ENCODE measurements at places on chromosomes 16 and 17. TPM values are rescaled to one million over a fixed set of nuclear protein-coding genes. Genes with fewer than 3 reads are reported as not detected.
A peak's percentile ranks its signal among the peaks of the same experiment; 100 is the strongest.

GRCh38 chr17:21475571-21475970 is 99.4 kb downstream of the KCNJ12 start:
- ATAC-seq = no peak

- peak; percentile 44 for ATAC-seq
These were observed 290 bp downstream of the TLCD1 start for GRCh38 chr17:28725660-28726225.

DNA sequence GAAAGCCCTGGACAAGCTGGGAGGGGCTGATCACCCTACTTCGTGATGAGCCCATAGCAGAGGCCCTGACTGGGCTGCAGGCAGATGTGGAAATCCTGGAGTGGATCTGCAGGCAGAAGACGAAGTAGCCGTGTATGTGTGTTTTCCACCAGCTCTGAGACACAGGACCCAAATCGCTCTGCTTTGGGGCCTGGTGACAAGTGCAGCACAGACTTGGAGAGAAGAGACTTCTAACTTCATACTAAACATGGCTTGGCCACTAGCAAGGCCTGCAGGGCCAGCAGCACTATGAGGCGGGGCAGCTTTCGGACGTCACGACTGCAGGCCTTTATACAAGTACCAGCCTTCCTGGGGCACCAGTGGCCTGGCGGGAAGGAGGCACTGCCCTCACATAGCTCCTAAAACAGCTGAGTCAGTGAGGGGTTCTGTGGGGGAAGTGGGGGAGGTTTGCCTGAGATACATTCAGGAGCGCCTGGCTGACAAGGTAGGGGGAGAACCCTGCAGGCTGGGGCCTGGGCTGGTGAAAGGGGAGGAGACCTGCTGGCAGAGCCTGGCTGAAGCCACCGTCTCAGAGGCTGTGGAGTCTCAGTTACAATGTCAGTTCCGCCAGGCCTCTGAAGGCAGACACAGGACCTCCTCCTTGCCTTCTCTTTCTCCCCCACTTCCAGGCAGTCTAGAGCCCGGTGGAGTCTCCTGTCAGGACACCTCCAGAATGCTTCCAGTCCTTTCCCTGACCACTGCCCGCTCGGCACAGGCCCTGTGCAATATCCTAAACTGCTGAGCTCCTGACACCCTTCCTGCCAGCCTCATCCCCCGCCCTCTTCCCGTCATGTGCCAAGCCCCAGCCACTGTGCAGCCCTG is 73.4 kb downstream of the WSB1 start:
- no peak for ATAC-seq

DNA sequence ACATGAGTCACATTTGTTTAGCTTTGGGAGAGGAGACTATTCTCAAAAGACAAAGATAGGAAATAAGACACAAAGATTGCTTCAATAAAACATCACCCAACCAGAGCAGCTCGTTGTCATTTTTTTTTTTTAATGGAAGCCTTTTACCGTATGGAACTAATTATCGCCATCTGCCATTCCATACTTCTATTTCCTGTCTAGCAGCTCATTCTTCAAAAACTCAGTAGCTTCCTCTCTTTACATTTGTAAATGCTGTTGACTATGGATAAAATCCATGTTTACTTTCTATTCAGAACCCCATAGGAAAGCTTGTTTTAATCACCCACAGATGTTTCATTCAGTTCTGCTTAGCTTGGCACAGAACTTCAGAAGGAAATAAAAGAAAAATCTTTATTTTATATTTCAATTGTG is 110.0 kb upstream of the PSMD7 start:
- no peak for ATAC-seq

GRCh38 chr17:37512442-37513068 is 22.9 kb downstream of the DUSP14 start:
- ATAC-seq = no peak

GRCh38 chr17:64972611-64973010 is 53.3 kb upstream of the LRRC37A3 start:
- no peak for ATAC-seq

- no peak for ATAC-seq
These were observed 37.6 kb upstream of the DHRS7B start for GRCh38 chr17:21089145-21089544.

DNA sequence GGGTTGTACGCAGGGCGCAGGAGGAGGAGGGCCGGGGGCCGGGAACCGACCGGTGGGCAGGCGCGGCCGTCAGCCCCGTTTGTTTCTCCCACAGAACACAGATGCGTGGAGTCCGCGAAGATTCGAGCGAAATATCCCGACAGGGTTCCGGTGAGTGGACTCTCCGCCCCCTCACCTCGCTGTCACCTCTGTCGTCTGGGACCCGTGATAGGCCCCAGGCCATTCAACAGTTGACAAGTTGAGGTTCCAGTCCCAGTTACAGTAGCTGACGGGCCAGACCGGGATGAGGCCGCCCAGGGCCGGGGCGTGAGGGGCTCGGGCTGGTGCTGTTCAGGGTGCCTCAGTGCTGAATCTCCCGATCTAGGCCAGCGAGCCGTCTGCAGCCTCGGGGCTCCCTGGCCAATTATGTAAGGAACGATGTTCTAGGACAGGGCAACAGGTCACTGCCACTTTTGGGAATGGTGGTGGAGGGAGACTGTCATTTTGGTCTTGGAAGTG is 628 bp downstream of the GABARAPL2 start:
- ATAC-seq = no peak

DNA sequence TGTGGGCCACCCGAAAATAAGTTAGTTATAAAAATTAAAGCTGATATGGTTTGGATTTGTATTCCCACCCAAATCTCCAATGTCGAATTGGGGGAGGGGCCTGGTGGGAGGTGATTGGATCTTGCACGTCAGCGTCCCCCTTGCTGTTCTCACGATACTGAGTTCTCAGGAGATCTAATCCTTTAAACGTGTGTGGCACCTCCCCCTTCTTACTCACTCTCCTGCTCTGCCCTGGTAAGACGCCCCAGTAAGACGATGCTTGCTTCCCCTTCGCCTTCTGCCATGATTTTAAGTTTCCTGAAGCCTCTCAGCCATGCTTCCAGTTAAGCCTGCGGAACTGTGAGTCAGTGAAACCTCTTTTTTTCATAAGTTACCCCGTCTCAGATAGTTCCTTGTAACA is 35.4 kb downstream of the SYCE1L start:
- ATAC-seq = no peak

GRCh38 chr16:66502020-66502913 is 47.7 kb downstream of the TK2 start:
- peak; percentile 95 for ATAC-seq

- no peak for ATAC-seq
These were observed 60.1 kb downstream of the TK2 start for GRCh38 chr16:66489818-66490217.

GRCh38 chr17:32566303-32566702 is 79.5 kb downstream of the CDK5R1 start:
- ATAC-seq = no peak

- ATAC-seq = no peak
These were observed 165.5 kb downstream of the AXIN2 start for GRCh38 chr17:65395924-65396323.

- peak; percentile 22 for ATAC-seq
These were observed 49.8 kb upstream of the CHMP6 start for GRCh38 chr17:80941743-80942422.

DNA sequence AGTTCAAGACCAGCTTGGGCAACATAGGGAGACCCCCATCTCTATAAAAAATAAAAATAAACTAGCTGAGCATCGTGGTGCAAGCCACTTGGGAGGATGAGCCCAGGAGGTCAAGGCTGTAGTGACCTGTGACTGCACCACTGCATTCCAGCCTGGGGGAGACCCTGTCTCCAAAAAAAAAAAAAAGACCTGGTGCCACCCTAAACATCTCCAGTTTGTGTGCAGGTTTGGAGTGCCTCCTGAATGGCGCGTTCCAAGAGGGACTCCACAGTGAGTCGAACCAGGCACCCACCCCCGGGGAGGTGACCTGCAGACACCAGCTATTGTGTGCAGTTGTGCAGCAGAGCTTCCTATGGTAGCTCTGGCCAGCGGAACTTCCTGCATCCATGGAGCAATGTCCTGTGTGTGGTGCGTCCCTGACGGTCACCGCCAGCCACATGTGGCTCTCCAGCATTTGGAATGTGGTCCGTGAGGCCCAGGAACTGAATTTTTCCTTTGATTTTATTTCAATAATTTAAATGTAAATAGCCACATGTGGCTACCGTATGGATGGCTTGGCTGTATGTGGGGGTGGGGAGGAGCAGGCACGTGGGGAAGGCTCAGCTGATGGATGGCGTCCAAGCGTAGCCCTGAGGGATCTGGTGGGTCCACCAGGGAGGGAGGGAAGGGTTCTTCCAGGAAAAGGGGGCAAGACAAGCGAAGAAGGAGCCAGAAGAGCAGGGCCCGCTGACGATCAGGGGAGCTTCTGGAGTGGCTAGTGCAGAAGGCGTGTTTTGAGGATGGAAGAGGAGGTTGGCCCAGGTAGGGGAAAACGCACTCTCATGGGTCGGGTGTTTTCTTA is 107.1 kb upstream of the GSE1 start:
- ATAC-seq = no peak

GRCh38 chr17:59331929-59332748 is 684 bp downstream of the YPEL2 start:
- ATAC-seq = peak; percentile 32

- ATAC-seq = no peak
These were observed 398.5 kb downstream of the RBFOX1 start for GRCh38 chr16:7731141-7731540.

DNA sequence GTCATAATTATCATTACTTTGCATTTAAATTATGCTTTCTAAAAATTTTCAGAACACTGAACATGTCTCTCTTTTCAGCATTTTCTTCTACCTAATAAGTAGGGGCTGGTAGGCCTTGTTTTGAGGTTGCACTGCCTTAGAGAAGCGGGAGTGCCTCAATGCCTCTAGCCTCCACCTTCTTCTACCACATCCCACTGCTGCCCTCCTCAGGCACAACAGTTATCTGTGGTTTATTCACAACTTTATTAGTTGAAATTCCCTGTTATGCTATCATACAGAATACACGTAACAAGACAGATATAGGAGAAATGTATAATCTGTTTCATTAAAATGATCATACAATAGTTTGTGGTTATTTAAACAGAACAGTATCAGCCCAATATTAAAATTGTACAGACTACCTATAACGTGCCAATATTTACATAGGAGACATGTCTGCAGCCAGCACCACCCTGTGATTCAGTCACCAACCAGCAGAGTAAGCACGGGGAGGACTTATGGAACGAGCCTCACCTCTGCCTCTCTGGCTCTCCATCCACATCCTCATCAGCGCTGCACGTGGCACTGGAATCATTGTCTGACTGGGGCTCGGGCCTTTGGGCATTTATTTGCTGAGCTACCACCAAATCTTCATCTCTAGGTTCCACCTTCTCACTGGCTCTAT is 101.2 kb downstream of the TTC19 start:
- ATAC-seq = no peak

- ATAC-seq = peak; percentile 87
These were observed 148.0 kb upstream of the TNRC6C start for GRCh38 chr17:77810536-77810935.

GRCh38 chr17:34218748-34219147 is 36.3 kb upstream of the CCL2 start:
- no peak for ATAC-seq

- no peak for ATAC-seq
These were observed 41.5 kb upstream of the YPEL2 start for GRCh38 chr17:59289981-59290301.

GRCh38 chr17:1558401-1558800 is 4.2 kb downstream of the PITPNA start:
- no peak for ATAC-seq

DNA sequence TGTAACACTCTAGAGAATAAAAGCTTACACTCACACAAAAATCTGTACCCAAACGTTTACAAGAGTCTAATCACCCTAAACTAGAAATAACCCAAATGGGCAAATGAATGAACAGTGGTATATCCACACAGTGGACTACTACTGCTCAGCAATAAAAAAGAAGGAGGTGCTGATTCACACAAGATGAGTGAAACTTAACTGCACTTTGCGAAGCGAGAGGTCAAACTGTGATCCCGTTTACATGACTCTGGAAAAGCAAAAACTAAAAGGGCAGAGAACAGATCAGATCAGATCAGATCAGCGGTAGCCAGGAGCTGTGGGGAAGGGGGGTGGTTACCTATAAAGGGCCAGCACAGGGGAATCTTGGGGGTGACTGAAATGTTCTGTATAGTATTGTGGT is 113.4 kb downstream of the TRIM37 start:
- ATAC-seq = no peak

Gene HP
- 2.9 TPM for total RNA-seq

Gene ABCA3
- 7.5 TPM for total RNA-seq

Gene SLC5A10
- total RNA-seq = not detected

Gene EVPL
- total RNA-seq = 6.1 TPM

Gene MT1A
- total RNA-seq = not detected

Gene ERI2
- 7.7 TPM for total RNA-seq

Gene PRM3
- not detected for total RNA-seq
